ENCODE measurements at places on chromosomes 11 and 22.

GRCh38 chr22:38638216-38638615, 18.0 kb downstream of the FAM227A start:
- no peak for DNase-seq

DNA sequence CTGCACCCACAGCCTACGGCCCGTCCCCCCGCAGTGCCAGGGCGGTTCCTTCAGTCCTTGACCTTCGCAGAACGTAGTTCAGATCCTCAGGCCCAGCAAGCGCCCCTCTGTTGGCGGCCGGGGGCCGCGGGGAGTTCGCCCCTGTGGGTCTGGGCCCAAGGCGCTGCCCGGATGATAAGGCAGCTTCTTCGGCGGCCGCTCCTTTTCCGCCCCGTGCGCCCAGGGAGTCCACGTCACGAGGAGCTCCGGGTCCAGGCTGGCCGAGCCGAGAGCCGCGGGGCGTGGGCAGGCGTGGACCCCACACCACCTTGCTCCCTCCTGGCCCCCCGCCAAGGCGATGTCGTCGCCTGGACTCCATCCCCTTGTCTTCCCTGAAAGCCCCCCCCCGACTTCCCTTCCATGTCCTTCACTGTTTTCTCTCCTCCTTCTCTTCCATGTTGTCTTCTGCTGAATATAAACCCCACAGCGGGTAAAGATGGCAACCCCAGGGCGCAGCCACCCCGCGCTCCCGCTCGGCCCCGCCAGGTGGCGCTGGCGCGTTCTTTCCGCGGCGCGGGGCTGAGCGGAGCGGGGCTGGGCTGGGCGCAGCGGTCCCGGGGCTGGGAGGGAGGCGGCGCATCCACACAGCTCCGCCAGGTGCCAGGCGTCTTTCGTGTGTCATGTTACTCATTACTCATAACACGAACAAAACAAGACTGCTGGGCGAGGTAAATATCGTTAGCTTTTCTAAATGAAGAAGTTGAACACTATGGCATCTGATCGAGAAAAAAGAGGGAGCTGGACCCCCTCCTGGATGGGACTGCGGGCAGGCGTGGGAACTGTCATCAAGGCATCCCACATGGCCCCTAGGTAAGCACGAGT, 321.0 kb downstream of the NTM start:
- DNase-seq = peak; percentile 27

DNA sequence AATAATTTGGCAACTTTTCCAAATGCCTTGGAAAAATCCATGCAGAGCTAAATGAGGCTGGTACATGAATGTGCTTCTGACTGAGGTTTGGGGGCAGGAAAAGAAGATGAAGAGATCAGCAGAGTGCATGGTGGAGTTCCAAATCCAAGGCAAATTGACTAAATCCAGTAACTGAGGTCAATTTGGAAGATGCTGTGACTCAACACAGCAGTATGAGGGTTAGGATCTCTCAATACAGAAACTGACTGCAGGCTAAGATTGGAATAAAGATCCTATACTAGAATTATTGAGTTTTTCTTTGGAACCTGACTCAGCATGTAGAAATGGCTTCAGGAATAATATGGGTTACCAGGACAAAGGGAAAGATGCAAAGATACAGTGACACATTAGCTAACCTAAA, 99.3 kb upstream of the FAT3 start:
- DNase-seq = no peak

- DNase-seq = no peak
Observed at GRCh38 chr11:16607675-16608644, 130.5 kb upstream of the C11orf58 start.

- no peak for DNase-seq
Observed at GRCh38 chr22:44519886-44520285, 21.9 kb upstream of the RTL6 start.

GRCh38 chr22:26889802-26890201, 232.4 kb downstream of the MIAT start:
- no peak for DNase-seq
